NCI-H524 (cell line): ENCODE measurements at places on chromosomes 3 and 15.

DNA sequence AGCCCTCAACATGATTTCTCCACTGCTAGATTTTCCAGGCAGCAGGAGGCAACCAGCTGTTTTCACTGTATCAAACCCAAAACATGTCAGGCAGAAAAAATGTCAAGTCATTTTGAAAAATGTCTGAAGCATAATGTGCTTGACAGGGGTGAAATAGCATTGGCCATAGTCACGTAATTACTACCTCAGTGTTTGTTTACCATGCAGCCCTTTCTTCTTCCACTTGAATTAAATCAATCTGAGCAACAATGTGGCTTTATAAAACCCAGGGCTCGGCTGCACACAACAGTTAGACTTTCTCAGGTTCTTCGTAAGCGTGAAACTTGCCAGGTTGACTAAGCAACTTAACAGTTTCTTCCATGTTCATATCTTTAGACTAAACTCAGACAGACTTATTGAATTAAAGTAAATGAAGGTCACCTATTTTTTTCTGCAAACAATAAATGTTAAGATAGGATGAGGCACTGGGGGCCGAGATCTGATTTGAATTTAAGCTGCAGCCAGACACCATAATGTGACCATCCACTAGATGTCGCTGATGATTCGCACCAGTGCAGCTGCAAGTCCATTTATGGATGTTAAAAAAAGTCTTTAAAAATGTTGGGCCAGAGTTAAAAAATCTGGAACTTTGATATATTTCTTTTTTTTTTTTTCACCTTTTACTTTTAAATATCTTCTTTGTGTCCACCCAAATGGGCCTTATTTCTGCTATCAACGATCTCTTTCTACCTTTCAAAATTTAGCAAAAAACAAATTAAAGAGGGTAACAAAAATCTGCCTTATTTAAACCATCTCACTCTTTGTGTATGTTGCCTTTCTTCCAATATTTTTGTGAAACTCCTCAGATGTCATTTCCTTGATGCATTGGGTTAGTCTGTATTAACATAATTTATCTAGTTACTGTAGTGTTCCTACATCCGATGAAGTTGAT is 305.9 kb downstream of the CACNA2D3 start:
- peak; percentile 44 for DNase-seq

DNA sequence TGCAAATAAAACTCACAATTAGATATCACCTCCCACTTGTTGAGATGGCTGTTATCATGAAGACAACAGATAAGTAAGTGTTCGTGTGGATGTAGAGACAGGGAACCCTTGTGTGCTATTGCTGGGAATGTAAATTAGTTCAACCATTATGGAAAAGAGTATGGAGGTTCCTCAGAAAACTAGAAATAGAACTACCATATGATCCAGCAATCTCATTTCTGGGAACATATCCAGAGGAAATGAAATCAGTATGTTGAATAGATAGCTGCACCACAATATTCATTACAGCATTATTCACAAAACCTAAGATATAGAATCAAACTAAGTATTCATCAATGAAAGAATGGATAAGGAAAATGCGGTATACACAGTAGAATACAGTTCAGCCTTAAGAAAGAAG is 418.7 kb upstream of the CNTN6 start:
- DNase-seq: no peak

- no peak for DNase-seq
Measured at GRCh38 chr3:130963878-130964277, 62.7 kb downstream of the ASTE1 start.

GRCh38 chr3:12135029-12135657 is 23.6 kb downstream of the TIMP4 start:
- DNase-seq: peak; percentile 57

DNA sequence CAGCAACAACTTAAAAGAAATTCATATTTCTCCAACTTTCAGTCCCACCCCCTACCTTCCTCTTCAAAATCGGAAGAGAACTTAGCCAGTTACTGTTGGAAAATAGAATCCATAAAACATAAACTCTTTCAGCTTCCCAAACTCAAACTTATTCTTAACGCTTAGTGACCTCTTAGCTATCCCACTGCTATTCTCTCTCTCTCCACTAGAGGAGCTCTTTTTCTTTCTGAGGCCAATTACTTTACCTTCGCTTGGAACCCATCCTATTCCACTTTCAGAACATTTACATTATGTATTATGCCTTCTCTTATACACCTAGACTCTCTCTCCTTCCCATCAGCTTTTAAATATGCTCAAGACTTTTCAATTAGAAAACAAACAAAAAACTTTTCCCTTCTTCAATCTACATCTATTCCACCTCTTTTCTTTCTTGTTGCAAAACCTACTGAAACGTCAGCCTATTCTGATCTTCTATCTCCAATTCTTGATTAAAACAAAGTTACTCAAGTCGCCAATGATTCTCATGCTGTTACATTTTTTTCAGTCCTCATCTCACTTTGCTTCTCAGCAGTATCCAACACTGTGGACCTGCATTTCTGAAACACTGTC is 13.4 kb upstream of the GHSR start:
- peak; percentile 42 for DNase-seq
